Cerebellar nuclear complex (tissue), 1 donor: ENCODE measurements at places on chromosomes 12 and 14.

DNA sequence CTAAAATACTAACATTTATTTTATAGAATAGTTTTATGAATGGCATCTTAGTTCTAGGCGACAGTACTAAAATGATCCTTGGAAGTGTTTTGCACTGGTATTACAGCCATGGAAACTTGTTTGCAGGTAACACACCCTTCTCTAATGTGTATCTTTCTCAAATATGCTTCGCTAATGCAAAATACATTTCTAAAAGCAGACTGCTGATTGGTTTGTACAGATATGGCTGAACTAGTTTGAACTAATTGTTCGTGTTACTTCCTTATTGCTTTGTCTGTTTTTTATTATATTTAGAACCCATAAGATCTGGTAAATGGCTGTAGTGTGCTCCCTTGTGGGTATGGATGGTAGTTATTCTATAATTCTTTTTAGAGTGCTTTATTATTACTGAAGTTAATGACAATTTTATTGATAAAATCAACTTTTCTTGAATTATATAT is 53.0 kb downstream of the ATF7IP start:
- no peak for DNase-seq

GRCh38 chr12:601976-602699 is 61.1 kb downstream of the NINJ2 start:
- no peak for DNase-seq

GRCh38 chr12:12474471-12474928 is 88.2 kb downstream of the DUSP16 start:
- no peak for DNase-seq

- no peak for DNase-seq
Observed at GRCh38 chr12:31749024-31749704, 20.3 kb upstream of the AMN1 start.

DNA sequence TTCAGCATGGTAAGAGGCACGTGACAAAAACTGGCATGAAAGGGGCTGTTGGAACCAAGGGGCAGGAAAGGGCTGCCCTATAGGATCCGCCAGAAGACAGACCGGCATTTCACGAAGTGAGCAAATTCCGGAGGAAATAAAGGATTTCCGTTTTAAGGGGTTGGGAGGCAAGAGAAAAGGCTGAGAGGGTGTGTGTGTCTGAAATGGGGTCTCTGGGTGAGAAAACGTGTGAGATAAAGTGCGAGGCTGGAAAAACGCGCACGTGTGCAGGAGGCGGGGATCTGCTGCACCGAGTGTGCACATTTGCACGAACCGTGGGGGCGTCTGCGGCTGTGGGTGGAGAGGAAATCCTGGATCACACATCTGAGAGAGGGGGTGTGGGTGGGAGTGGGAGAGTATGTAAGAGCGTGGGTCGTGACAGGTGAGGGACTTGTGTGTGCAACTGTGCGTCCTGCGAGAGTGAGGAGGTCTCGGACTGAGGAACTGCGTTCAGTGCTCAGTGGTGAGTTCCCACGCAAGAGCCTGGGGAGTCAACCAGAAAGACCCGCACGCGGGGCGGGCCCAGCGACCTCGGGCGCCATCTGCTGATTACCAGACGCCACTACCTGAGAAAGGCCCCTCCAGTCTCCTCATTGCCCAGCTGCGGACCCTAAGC is 37.0 kb upstream of the P2RX7 start:
- peak; percentile 27 for DNase-seq
